ENCODE measurements at places on chromosomes 12 and 14.

- no peak for DNase-seq
Measured at GRCh38 chr12:9806714-9807113, 20.6 kb upstream of the KLRF1 start.

- DNase-seq, result no peak
Measured at GRCh38 chr12:104297477-104298113, 5.9 kb upstream of the EID3 start.

GRCh38 chr14:62126879-62127478 is 364.8 kb downstream of the SNAPC1 start:
- no peak for DNase-seq

GRCh38 chr12:89882050-89882449 is 173.4 kb upstream of the ATP2B1 start:
- DNase-seq, result no peak

- no peak for DNase-seq
Measured at GRCh38 chr12:67427336-67427735, 158.2 kb downstream of the CAND1 start.

DNA sequence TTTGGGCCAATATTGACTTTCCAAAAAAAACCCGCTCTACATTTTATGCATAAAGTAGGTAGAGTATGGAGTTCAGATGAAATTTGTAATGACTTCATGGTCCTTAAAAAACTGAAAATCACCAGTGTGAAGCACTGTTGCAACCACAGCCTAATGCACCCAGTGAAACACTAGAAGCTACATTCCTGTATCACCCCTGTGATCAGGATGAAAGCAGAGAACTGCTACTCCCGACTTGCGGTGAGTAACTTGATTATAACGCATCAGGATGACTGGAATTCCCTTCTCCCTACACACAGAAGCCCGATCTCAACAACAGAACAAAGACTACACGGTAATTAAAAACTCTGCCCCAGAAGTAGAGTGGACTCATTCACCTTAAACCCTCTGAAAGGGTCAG is 33.8 kb downstream of the SPTB start:
- no peak for DNase-seq

- DNase-seq, result no peak
Measured at GRCh38 chr12:51521554-51522276, 69.3 kb upstream of the SCN8A start.

- DNase-seq, result no peak
Measured at GRCh38 chr12:124842800-124843510, 20.7 kb downstream of the SCARB1 start.
